HepG2 (cell line): ENCODE measurements at places on chromosomes 1 and 21. TPM values are rescaled to one million over a fixed set of nuclear protein-coding genes. Genes with fewer than 3 reads are reported as not detected.

Gene ETNK2
- 35.3 and 42.8 TPM in 2 replicates for total RNA-seq

- H3K4me3 ChIP-seq, result no peak overlapping the region
- H3K36me3 ChIP-seq, result no peaks in the 10 kb centered on the region
- DNase-seq, result no peak
- no peaks in the 10 kb centered on the region for H3K4me1 ChIP-seq
- no peaks in the 10 kb centered on the region for H3K27me3 ChIP-seq
Measured at GRCh38 chr1:167618366-167618765, 11.7 kb upstream of the RCSD1 start.

Gene MAEL
- not detected in 2 replicates for total RNA-seq

- peaks cover 30% of the 10 kb centered on the region for H3K27me3 ChIP-seq
- peaks cover 68% of the 10 kb centered on the region for H3K4me1 ChIP-seq
- no peak overlapping the region for H3K4me3 ChIP-seq
- peak; percentile 84 for DNase-seq
Measured at GRCh38 chr1:7688659-7689058, 82.4 kb upstream of the VAMP3 start.

Gene SPRR2F
- total RNA-seq, result not detected in 2 replicates

GRCh38 chr1:84253891-84254290 lies 47.6 kb upstream of the SAMD13 start:
- peak; percentile 46 for DNase-seq
- H3K27me3 ChIP-seq, result no peaks in the 10 kb centered on the region
- peaks cover 8% of the 10 kb centered on the region; the same call in 1 of the 2 replicates for H3K4me1 ChIP-seq
- no peaks in the 10 kb centered on the region for H3K36me3 ChIP-seq

GRCh38 chr1:150568594-150568966 lies 10.8 kb downstream of the MCL1 start:
- no peaks in the 10 kb centered on the region for H3K36me3 ChIP-seq
- H3K27me3 ChIP-seq, result no peaks in the 10 kb centered on the region
- H3K27ac ChIP-seq, result peak overlapping the region; percentile 65
- H3K4me3 ChIP-seq, result 0 out of 2 replicates have a peak overlapping the region, but pooled peaks have one; percentile 5
- H3K4me1 ChIP-seq, result peaks cover 78% of the 10 kb centered on the region

Gene LCE1B
- not detected in 2 replicates for total RNA-seq

DNA sequence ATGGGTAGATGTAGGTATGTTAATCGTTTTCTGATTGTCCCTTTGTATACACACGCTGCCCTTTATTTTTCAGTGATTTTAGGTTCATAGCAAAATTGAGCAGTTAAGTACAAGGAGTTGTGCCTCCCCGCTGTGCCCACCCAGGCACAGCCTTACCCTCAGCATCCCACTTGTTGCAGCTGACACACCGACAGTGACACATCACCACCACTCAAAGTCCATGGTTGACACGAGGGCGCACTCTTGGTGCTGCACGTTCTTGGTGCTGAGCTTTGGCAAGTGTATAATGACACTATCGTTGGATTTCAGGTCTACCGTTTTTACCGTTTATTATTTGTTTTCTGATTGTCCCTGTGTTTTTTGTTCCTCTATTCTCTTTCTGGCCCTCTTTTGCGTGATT lies 15.6 kb downstream of the C1orf159 start:
- H3K4me1 ChIP-seq, result peaks cover 10% of the 10 kb centered on the region
- no peaks in the 10 kb centered on the region for H3K36me3 ChIP-seq
- no peak overlapping the region for H3K4me3 ChIP-seq
- DNase-seq, result no peak
- H3K27ac ChIP-seq, result no peak overlapping the region
- H3K27me3 ChIP-seq, result no peaks in the 10 kb centered on the region; the same call in 1 of the 2 replicates

DNA sequence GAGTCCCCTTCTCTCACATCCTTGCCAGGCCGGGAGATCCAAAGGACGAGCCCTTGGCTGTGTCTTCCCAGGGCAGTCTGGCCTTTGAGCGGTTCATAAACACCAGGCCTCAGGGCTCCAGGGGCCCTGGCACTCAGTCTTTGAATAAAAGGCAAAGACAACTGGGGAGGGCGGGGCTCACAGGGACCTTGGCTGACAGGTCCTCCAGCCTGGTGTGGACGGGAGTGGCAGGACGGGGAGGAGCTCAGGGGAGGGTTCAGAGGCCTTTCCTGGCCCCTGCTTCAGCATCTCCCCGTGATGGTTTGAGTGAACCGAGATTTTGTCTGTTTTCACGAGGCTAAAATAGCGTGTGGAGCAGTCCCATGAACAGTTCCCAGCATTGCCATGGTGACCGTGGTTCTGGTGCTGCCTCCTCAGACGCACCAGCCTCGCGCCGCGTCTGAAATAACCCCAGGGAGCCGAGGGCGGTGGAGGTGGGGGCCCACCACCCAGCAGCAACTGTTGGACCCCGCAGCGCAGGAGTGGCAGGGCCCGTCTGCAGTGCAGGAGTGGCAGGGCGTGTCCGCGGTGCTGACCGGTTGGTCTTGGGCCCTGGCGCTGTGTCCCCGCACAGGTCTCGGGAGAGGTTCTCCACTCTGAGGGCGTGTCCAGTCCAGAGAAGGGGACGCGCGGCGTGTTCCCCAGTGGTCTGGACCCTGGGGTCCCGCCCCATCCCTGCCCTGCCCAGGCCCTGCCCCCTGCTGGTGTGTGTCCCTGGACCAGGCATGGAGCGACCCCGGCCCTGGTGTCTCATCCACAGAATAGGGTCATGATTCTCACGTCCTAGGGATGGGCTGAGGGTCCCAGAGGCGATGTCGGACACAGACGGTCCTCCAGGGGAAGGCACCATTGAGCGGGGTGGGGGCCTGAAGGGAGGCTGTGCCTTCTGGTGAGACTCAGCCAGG lies 7.1 kb upstream of the PRKCZ start:
- no peaks in the 10 kb centered on the region for H3K36me3 ChIP-seq
- H3K27ac ChIP-seq, result no peak overlapping the region
- H3K27me3 ChIP-seq, result peaks cover 47% of the 10 kb centered on the region

- no peaks in the 10 kb centered on the region for H3K36me3 ChIP-seq
- no peak overlapping the region for H3K4me3 ChIP-seq
- H3K4me1 ChIP-seq, result peaks cover 84% of the 10 kb centered on the region
- no peaks in the 10 kb centered on the region for H3K27me3 ChIP-seq
- DNase-seq, result peak; percentile 47
Measured at GRCh38 chr1:162147760-162148159, 78.3 kb downstream of the NOS1AP start.

GRCh38 chr1:181260271-181260670 lies 171.8 kb downstream of the IER5 start:
- H3K4me3 ChIP-seq, result no peak overlapping the region
- H3K27ac ChIP-seq, result no peak overlapping the region
- 0 out of 3 replicates have a peak, but pooled peaks cover 5% of the 10 kb centered on the region for H3K27me3 ChIP-seq
- no peaks in the 10 kb centered on the region for H3K4me1 ChIP-seq

DNA sequence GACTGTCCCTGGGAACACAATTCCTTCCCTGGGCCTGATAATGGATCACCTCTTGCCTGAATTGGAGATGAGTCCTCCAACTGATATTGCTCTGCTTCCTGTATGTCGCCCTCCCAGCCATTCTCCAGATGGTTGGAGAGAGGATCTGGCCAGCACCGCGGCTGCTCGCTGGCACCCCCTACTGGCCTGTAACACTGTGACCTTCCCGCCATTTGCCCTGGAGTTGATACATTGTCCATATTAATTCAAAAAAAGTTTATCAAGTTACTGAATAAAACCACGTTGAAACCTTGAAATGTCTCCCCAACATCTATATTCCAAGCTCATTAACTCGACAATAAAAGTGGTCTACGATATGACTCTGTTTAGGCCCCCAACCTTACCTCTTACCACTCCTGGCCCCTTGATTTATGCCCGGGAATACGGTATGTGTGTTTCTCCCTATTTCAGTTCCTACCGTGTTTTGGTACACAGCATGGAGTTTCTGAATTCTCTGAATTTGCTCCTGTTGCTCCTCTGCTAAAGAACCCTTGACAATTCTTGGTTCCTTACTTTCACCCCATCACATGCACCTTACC lies 241.8 kb upstream of the KIAA0040 start:
- no peak overlapping the region for H3K27ac ChIP-seq
- H3K27me3 ChIP-seq, result no peaks in the 10 kb centered on the region
- no peak for DNase-seq
- H3K4me1 ChIP-seq, result no peaks in the 10 kb centered on the region

GRCh38 chr1:44485229-44485933 lies 80.3 kb downstream of the RNF220 start:
- no peak overlapping the region for H3K4me3 ChIP-seq
- H3K36me3 ChIP-seq, result peaks cover 3% of the 10 kb centered on the region
- no peak for DNase-seq
- H3K4me1 ChIP-seq, result no peaks in the 10 kb centered on the region
- H3K27ac ChIP-seq, result no peak overlapping the region

DNA sequence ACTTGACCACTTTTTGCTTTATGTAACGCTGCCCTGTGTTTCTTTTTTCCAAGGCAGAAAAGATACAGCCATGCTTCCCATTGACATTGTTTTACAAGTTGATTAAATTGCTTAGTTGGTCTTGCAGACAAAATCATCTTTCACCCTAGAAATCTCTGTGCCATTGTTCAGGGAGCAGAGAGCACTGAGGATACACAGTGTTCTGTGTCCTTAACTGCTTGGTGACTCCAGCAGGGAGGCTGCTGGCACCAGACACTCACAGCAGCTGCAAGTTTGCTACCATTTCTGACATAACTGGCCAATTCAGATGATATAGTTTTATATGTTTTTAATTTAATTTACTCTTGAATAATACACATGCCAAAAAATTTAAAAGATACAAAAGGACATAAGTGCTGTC lies 118.7 kb downstream of the RGS2 start:
- no peaks in the 10 kb centered on the region for H3K27me3 ChIP-seq
- DNase-seq, result no peak
- H3K36me3 ChIP-seq, result no peaks in the 10 kb centered on the region
- no peak overlapping the region for H3K4me3 ChIP-seq

DNA sequence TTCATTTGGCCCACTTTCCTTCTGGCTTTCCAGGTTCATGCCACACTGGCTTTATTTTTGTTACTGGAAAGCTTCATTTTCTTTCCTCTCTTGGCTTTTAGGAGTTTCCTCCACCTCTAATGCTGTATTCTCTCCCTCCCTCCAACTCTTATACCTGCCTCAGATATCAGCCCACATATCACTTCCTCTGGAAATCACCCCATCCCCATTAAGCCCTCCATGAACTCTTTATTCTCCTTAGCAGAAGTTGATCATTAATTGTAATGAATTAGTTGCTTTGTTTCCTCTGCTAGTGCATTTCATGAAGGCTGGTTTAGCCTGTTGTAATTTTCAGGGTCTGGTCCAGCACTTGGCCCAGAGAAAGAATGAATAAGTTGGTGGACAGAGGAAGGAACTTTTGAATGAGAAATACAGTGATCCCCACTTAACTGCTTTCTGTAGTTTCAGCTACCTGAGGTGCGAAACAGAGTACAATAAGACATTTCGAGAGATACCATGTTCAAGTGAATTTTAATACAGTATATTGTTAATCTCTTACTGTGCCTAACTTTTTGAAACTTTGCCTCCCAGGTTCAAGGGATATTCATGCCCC lies 1.7 kb downstream of the SOAT1 start:
- H3K27me3 ChIP-seq, result no peaks in the 10 kb centered on the region
- peak; percentile 2 for DNase-seq
- peaks cover 54% of the 10 kb centered on the region for H3K4me1 ChIP-seq
- no peaks in the 10 kb centered on the region for H3K36me3 ChIP-seq
- H3K4me3 ChIP-seq, result no peak overlapping the region
- peak overlapping the region; percentile 98 for H3K27ac ChIP-seq

GRCh38 chr1:192010406-192010805 lies 147.9 kb upstream of the RGS18 start:
- no peaks in the 10 kb centered on the region for H3K36me3 ChIP-seq
- H3K4me1 ChIP-seq, result no peaks in the 10 kb centered on the region
- no peak for DNase-seq

Gene NUAK2
- 1.1 and 1.2 TPM in 2 replicates for total RNA-seq

Gene KLHDC8A
- not detected in 2 replicates for total RNA-seq

- no peaks in the 10 kb centered on the region for H3K27me3 ChIP-seq
- H3K36me3 ChIP-seq, result no peaks in the 10 kb centered on the region
- H3K4me1 ChIP-seq, result peaks cover 16% of the 10 kb centered on the region
- peak; percentile 13 for DNase-seq
Measured at GRCh38 chr21:31624961-31625491, 34.5 kb upstream of the SOD1 start.

GRCh38 chr21:38972078-38972477 lies 166.3 kb downstream of the ETS2 start:
- H3K36me3 ChIP-seq, result no peaks in the 10 kb centered on the region
- no peaks in the 10 kb centered on the region for H3K27me3 ChIP-seq
- H3K4me1 ChIP-seq, result peaks cover 38% of the 10 kb centered on the region
- H3K4me3 ChIP-seq, result no peak overlapping the region
- no peak overlapping the region for H3K27ac ChIP-seq
- no peak for DNase-seq

Gene KCNQ4
- total RNA-seq, result 0.02 TPM in 1 of 2 replicates, not detected in the other
